ENCODE measurements at places on chromosomes 3 and 15.

DNA sequence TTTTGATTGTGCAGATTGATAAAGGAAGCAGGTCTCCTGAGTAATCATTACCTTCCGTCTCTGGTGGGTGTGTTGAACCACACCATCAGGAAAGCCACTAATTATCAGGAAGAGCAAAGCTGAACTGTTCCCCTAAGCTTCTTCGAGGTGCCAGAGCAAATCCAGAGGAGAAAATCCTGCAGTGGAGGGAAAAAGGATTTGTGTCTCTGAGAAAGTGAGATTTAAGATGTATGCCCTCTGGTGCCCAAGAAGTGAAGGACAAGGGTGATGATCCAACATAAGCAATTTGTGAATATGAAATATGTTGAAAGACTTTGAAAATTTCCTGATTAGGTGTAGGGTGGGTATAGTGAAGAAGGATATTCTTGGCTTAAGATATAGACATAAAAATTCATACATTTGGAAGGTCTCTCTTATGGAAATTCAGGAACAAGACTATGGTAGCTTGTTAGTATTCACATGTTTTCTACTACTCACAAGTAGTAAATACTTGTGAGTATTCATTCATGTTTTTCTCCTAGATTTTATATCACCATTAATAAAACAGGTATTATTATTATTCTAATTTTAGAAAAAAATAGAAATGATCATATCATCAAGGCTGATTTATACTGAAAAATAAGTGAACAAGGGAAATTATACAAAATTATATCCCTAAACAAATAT, 34.8 kb downstream of the COMMD2 start:
- H3K4me3 ChIP-seq: no peak overlapping the region
- no peaks in the 10 kb centered on the region for H3K27me3 ChIP-seq
- peak; percentile 26 for DNase-seq
- H3K27ac ChIP-seq: no peak overlapping the region

- H3K4me1 ChIP-seq: peaks cover 4% of the 10 kb centered on the region
- peak within 1 kb of the TSS; percentile 54 for H3K4me3 ChIP-seq
- DNase-seq: peak; percentile 9
These were observed at the start of gene CYFIP1 for GRCh38 chr15:22980189-22981050. Gene CYFIP1, minus strand, starts transcription at chr15:22980368. Its CDS starts 33,083 bp downstream, at chr15:22947285.

- H3K4me3 ChIP-seq: no peak overlapping the region
- H3K27me3 ChIP-seq: no peaks in the 10 kb centered on the region
- H3K36me3 ChIP-seq: no peaks in the 10 kb centered on the region
- H3K27ac ChIP-seq: no peak overlapping the region
- H3K4me1 ChIP-seq: no peaks in the 10 kb centered on the region
- no peak for DNase-seq
These were observed 324.7 kb upstream of the RARB start for GRCh38 chr3:25103391-25103790.

GRCh38 chr3:31981206-31982181, at the start of the genes OSBPL10 and ZNF860:
Gene OSBPL10, minus strand, starts transcription at chr3:31981262. Its CDS starts 83 bp downstream, at chr3:31981179.
Gene ZNF860, plus strand, starts transcription at chr3:31981750. Its CDS starts 7,330 bp downstream, at chr3:31989080.
- peak within 1 kb of the TSS; percentile 46 for H3K4me3 ChIP-seq
- peaks cover 7% of the 10 kb centered on the region for H3K4me1 ChIP-seq
- H3K27me3 ChIP-seq: peaks cover 15% of the 10 kb centered on the region
- no peaks in the 10 kb centered on the region for H3K36me3 ChIP-seq

GRCh38 chr3:159668990-159669476, 319.6 kb upstream of the IL12A start:
- H3K4me3 ChIP-seq: no peak overlapping the region
- no peaks in the 10 kb centered on the region for H3K4me1 ChIP-seq
- H3K27me3 ChIP-seq: no peaks in the 10 kb centered on the region
- H3K27ac ChIP-seq: no peak overlapping the region
- H3K36me3 ChIP-seq: no peaks in the 10 kb centered on the region

DNA sequence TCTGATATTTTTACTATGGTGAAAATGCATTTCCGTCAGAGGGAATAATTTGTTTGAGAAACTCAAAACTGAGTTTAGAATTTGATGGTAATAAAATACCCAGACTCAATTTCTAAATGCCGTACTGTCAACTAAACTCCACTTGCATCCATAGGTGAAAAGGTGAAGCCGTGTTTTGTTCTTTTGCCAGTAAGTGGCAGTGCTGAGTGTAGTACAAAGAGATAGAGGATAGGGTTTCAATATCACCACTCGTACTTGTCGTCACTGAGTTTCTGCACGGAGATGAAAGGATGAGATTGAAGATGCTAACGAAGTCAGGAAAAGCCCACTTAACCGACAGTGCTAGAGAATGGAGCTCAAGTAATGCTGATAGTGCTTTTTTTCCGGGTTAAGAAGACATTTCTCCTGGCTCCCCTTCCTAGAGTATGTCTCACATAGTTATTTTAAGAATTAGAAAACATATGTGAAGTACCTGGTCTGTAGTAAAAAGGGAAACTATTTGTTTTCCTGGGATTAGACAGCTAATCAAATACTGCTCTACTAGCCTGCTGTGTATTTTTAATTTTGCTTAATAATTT, 345.1 kb downstream of the IL5RA start:
- H3K4me3 ChIP-seq: no peak overlapping the region
- no peak overlapping the region for H3K27ac ChIP-seq
- no peaks in the 10 kb centered on the region for H3K27me3 ChIP-seq

DNA sequence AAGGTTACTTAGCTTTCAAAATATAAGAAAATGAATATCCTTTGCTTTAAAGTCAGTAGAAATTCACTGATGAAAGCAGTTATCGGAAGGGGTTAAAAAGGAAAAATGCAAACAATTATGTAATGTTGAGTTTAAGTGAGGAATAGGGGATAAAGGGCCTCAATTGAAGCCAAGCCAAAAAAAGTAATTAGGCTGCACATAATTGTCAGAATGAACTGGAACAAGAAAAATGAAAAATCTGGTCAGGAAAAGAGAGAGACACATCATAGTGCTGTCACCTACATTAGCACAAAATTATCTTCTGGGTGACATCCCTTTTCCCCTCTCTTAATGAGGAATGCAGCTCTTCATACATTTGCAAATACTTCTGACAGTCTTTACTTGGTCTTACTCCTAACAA, 48.8 kb upstream of the PIK3R4 start:
- DNase-seq: no peak
- no peaks in the 10 kb centered on the region for H3K27me3 ChIP-seq
- no peaks in the 10 kb centered on the region for H3K36me3 ChIP-seq

DNA sequence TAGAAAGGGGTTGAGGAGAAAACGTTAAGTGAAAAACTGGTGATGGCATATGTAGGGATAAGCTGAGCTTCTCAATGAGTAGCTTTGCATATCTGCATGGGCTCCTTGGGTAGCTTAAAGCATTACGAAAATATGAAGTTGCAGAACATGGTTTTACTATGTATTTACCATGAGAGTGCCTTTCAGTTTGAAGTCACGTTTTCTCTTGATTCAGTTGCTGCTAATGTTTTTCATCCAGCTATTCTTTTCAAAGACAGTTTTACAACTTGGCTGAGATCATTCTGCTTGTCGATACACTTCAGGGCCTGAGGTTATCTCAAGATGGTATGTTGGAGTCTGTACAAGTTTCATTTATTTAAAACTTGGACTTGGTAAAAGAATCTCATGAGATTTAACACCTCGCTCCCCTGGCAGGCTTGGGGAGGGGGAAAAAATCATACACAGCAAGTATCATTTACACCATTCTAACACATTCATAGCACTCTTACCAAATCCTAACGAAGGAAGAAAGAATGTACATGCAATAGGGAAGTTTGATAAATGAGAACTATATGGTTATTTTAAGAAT, 103.3 kb upstream of the CMC1 start:
- no peak overlapping the region for H3K27ac ChIP-seq
- no peaks in the 10 kb centered on the region for H3K36me3 ChIP-seq
- H3K4me3 ChIP-seq: no peak overlapping the region
- no peaks in the 10 kb centered on the region for H3K27me3 ChIP-seq
- no peaks in the 10 kb centered on the region for H3K4me1 ChIP-seq
- DNase-seq: no peak

DNA sequence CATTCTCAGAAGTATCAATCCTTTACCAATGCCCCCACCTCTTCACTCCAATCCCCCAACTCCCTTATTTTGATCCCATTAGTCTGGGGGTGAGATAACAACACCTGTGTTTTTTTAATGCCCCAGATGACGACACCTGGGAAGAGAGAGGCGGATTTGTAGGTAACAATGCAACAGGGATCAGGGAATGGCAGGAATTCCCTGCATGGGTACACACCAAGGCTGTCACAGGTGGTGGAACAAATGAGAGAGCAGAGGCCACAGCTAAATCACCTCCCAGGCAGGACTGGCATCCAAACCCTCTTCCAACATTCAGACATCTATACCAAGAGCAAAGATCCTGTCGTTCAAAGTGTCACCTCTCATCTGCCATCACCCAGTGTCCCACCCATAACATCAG, 319.2 kb upstream of the TRIM42 start:
- DNase-seq: no peak
- H3K4me3 ChIP-seq: no peak overlapping the region
- no peak overlapping the region for H3K27ac ChIP-seq
- H3K4me1 ChIP-seq: no peaks in the 10 kb centered on the region

DNA sequence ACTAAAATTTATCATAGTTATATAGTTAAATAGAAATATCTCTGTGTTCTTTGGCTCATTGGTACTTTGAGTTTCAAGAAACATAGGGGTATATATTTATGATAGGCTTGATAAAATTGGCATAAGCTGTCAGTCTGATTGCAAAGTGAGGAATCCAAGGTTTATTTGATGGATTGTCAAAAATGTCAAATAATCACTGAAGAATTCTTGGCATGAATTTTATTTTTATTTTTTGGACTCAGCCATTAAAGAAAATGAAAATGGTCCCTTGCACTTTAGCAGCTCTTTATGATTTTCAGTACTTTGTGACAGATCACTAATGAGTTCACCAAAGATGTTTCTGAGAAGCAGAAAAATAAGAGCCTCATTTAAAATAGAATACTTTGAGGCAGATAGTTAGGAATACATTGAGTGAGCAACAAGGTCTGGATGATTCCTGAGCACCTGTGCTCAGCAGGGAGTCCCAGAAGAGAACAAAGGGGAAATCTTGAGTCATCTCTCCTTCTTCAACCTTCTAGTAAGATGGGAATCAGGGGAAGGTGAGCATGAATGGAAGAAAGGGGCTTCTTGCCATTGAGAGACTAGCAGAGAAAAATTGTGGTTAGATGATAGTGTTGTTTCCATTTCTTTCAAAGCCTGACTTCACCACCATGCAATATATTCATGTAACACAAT, 85.3 kb upstream of the VEPH1 start:
- no peak for DNase-seq
- H3K4me1 ChIP-seq: no peaks in the 10 kb centered on the region
- H3K27me3 ChIP-seq: no peaks in the 10 kb centered on the region

GRCh38 chr3:119257654-119258410, 17.2 kb upstream of the B4GALT4 start:
- H3K27me3 ChIP-seq: no peaks in the 10 kb centered on the region
- no peak overlapping the region for H3K27ac ChIP-seq
- H3K4me3 ChIP-seq: no peak overlapping the region
- DNase-seq: no peak

DNA sequence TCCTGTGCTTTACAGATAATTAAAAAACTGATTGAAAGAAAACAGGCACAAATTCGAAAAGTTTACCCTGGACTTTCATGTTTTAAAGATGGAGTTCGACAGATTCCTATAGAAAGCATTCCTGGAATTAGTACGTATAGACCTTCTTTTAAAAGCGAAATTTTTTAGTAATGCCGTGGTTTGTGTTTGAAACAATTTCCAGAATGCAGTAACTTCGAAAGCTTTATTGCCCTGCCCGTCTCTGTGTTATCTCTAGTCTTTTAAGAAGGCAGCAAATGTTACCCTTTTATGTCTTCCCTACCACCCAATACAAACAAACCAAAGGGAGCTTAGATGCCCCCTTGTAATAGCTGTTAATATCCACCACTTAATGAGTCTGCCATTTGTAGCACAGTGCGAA, 39.7 kb downstream of the SGO1 start:
- no peak overlapping the region for H3K4me3 ChIP-seq
- no peak for DNase-seq
- H3K27ac ChIP-seq: no peak overlapping the region
- peaks cover 38% of the 10 kb centered on the region for H3K36me3 ChIP-seq
- no peaks in the 10 kb centered on the region for H3K4me1 ChIP-seq

DNA sequence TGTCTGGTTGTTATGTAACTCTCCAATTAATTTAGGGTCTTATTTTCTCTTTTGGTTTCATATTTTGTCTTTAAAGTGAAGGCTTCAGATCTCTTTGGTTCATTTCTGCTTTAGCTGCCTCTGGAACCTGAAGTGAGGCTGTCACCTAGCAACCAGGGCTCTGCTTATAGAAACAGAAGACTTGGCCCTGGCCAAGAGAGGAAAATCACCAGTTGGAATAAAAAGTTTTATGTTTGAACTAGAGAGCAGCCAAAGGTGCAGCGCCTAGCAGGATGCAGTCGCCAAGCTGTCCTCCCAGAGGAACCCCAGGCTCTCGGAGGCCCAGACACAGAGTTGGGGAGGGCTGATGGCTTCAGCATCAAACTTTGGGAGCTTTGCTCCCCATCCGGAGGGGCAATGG, 41.1 kb downstream of the LYZL4 start:
- H3K4me1 ChIP-seq: no peaks in the 10 kb centered on the region
- no peaks in the 10 kb centered on the region for H3K27me3 ChIP-seq
- no peak for DNase-seq
- no peak overlapping the region for H3K4me3 ChIP-seq

DNA sequence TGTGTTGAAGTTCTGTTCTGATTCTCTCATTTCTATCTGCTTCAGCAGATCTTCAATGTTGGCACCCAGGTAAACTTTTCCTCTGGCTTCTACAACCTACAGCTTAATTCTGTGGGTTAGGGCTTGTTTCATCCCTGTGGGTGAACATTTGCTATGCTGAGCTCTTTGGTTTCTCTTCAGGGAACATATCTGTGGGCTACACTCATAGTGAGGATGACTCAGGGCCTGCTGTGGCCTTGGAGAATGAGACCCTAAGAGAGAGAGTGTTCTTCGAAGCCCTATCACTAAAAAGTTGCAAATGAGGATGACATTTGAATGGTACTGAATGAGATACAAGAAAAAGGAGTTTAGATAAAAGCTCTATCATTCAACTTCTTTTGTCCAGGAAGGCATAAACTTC, 346.2 kb upstream of the CBLB start:
- no peak overlapping the region for H3K27ac ChIP-seq
- no peak for DNase-seq
- no peaks in the 10 kb centered on the region for H3K27me3 ChIP-seq
- no peaks in the 10 kb centered on the region for H3K36me3 ChIP-seq
- H3K4me1 ChIP-seq: peaks cover 4% of the 10 kb centered on the region
- H3K4me3 ChIP-seq: no peak overlapping the region
